ENCODE measurements at places on chromosomes 16 and 17. TPM values are rescaled to one million over a fixed set of nuclear protein-coding genes. Genes with fewer than 3 reads are reported as not detected.

Gene OR1A1
- total RNA-seq, result 0.05 TPM

Gene TLCD3A
- total RNA-seq, result 10.6 TPM

Gene SCIMP
- total RNA-seq, result not detected

Gene CASKIN1
- 1.4 TPM for total RNA-seq

Gene ELMO3
- total RNA-seq, result 8.3 TPM

Gene VAMP2
- 75.2 TPM for total RNA-seq

Gene GPR139
- not detected for total RNA-seq

Gene NLGN2
- total RNA-seq, result 3.2 TPM

Gene CCDC78
- total RNA-seq, result 2.3 TPM

Gene CA5A
- not detected for total RNA-seq

Gene DLX3
- total RNA-seq, result not detected

Gene TEDC2
- total RNA-seq, result 13.9 TPM

Gene TBX2
- total RNA-seq, result not detected

Gene ZNF469
- total RNA-seq, result 0.28 TPM

Gene KIF19
- total RNA-seq, result 3.5 TPM

Gene CFAP52
- total RNA-seq, result not detected
